ENCODE measurements at places on chromosomes 16 and 17.

GRCh38 chr17:8087075-8087951 lies at the start of gene ALOX12B:
ALOX12B (minus strand) TSS chr17:8087716; CDS start chr17:8087442, 274 bp downstream.
- no peak for DNase-seq

DNA sequence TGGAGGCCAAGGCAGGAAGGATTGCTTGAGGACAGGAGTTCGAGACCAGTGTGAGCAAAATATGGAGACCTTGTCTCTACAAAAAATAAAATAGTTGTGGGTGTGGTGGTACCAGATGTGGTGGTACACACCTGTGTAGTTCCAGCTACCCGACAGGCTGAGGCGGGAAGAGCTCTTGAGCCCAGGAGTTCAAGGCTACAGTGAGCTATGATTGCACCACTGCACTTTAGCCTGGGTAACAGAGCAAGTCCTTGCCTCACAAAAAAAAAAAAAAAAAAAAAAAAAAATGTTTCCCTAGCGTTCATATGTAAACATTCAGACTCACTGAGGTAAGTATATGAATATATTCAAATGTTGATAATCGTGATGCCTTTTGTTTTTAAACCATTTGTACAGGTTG lies 39.5 kb downstream of the CLUH start:
- DNase-seq = no peak

GRCh38 chr16:3780570-3780969 lies 63.2 kb upstream of the TRAP1 start:
- no peak for DNase-seq

DNA sequence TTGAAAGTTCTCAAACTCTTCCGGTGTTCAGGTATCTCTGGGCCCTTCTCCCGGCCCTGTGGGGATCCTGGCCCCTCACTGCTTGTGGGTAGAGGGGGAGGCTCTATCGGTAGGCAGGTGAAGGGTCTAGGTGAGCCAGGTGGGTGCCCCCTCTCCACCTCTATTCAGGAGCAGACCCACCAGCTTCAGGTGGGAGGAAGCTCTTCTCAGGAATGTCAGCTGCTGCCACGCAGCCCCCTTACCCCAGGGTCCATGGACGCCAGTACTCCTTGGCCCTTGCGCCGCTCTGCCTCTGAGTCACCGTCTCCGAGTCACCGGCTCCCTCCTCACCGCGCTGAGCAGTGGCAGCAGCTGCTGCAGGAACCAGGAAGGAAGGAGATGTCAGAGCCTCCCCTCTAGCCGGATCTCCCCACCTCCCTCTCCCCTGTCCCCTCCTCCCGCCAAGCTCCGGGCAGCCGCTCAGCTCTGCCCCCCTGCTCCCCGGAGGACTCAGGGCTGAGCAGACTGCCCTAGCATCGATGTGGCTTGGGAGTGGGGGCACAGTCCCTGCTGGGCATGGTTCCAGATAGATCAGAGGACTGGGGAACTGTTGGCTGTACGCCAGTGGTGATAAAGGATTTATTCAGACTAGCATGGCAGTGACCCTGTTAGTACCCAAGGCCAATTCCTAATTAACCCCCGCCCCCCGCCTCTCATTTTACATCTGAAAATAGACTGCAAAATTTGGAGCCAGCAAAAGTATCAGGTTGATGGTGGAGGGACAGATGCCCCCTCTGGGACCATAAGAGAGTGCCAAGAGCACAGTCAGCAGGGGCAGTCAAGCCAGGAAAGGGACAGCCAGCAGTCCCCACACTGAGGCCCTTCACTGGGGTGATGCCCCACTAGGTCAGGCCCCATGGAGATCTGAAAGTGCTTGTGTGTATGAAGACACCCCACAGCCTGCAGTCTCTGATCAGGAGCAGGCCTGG lies at the start of gene OSBPL7:
OSBPL7 (minus strand) TSS at position 371 of the 968 bp plus-strand sequence. CDS start 1,516 bp downstream, outside the sequence.
- peak; percentile 72 for DNase-seq

- no peak for DNase-seq
Observed at GRCh38 chr16:7284780-7285179, 47.9 kb upstream of the RBFOX1 start.

GRCh38 chr16:53678756-53679343 lies 24.8 kb downstream of the RPGRIP1L start:
- DNase-seq = no peak

GRCh38 chr16:21599122-21600030 lies at the start of gene METTL9:
METTL9 (plus strand) TSS chr16:21599577; CDS start chr16:21599734, 157 bp downstream.
- peak; percentile 85 for DNase-seq
